M059J (cell line): ENCODE measurements at places on chromosomes 4 and X. TPM values are rescaled to one million over a fixed set of nuclear protein-coding genes. Genes with fewer than 3 reads are reported as not detected.
A peak's percentile ranks its signal among the peaks of the same experiment; 100 is the strongest.

CTAG1A gene
- total RNA-seq: not detected in 2 replicates

- DNase-seq: no peak
Observed at GRCh38 chrX:69504626-69505612, 793 bp downstream of the NALF2 start.

DNA sequence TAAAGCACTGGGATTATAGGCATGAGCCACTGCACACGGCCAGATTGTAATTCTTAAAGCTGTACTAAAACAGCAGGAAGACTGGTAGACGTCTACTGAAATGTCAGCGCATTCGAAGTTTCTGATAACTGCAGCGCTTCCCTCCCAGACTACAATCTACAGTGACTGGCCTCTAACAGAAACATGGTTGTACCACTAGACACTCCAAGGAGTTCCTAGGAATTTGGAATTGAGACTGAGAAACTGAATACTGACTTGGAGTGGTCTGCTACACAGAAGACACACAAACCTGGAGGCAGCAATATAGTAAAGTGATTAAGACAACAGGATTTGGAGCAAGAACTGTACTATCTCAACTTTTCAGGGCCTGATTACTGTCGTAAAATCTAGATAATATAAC is 937 bp downstream of the HELQ start:
- peak; percentile 8 for DNase-seq

GRCh38 chr4:40492691-40493090 is 137.0 kb downstream of the RBM47 start:
- peak; percentile 55 for DNase-seq
